ENCODE measurements at places on chromosomes 5 and 9.
A peak's percentile ranks its signal among the peaks of the same experiment; 100 is the strongest.

DNA sequence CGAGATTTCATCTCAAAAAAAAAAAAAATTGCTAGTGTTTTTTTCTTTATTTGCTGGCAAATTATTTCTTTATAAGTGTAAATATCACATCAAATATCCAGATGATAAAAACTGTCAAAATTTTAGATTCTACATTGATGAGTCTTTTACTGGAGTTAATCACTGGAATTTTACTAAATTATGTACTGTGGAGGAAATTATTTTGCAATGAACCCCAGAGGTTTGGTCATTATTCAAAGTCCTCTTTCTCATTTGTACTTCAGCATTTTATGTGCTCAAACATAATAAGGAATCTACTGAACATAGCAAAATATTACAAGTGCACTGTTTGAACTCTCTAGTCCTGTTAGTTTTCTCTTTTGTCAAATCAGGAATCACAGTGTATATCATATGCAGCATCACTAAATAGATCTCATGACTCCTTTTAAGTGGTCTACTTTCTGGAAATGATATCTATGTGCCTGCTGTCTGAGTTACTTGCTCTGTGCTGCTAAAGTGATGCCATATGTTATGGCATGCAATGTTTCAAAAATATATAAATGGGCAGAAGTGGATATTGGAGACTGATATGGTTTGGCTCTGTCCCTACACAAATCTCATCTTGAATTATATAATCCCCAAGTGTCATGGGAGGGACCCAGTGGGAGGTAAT, 18.0 kb downstream of the OTULINL start:
- DNase-seq = peak; percentile 12

DNA sequence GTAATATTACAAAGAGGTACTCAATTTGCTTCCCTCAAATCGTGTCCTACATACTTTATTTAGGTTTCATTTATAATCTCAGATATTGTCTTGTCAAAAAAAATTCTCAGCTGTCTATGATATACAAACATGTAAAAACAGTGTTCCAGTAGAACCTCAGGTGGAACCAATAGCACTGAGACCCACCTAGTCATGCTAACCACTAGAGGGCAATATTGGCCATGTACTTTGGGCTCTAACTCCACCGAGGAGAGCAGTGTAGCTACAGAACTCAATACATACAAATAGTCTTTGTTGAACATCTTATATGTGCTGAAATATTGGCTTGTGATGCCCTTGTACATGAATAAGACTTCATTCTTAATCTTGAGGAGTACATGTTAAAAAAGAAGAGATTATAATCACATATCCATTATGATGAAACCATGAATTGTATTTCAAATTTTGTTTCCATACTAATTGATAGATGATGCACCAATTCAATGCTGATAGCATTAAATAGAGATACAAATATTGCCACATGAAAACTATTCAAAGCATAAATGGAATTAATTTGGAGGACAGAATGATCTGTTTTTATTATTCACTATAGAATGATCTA, 71.2 kb upstream of the CNTLN start:
- DNase-seq = peak; percentile 27

DNA sequence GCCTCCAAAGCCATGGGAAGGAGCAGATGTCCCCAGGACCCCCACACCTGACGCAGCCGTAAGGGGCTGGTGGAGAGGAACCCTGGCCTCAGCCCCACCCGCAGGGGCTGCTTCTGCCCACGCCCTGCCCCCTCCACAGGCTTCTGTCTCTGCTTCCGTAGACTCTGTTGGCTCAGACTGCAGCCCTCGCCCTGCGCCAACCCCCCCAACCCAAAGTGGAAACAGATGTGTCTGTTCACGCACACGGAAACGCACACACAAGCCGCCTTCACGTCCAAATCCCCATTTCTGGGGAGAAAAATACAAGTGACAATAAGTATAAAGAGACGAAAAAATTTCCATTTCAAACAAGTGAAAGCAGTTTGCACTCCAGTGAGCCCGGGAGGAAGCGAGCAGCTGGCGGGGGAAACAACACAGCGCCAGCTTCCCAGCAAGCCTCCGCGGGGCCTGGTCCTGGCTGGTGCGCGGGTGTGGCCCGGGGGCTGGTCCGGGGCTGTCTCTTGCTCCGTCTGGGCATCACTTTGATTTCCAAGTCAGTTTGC, 32.6 kb upstream of the RXRA start:
- DNase-seq = peak; percentile 11

- DNase-seq = no peak
Measured at GRCh38 chr5:115599502-115599901, 2.8 kb downstream of the TICAM2 start.

- no peak for DNase-seq
Measured at GRCh38 chr5:33614039-33614438, 173.3 kb downstream of the TARS1 start.

DNA sequence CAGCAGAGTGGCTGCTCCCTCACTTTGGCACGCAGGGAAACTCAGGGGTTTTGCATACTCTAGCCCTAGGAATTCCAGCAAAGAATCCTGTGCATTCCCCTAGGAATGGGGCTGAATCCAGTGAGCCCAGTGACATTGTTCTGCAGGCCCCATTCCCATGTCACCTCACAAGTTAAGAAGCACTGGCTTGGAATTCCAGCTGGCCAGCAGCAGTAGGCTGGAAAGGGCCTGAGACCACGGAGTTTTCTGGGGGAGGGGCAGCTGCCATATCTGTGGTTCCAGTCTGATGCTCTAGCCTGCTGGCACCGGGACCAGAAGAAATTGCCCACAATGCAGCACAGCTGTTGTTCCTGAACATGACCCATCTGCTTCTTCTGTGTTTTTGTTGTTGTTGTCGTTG, 217.6 kb upstream of the DMRTA1 start:
- DNase-seq = no peak
